ENCODE measurements at places on chromosomes 7 and 10.

GRCh38 chr10:50470345-50470744, 153.4 kb downstream of the SGMS1 start:
- DNase-seq = no peak

DNA sequence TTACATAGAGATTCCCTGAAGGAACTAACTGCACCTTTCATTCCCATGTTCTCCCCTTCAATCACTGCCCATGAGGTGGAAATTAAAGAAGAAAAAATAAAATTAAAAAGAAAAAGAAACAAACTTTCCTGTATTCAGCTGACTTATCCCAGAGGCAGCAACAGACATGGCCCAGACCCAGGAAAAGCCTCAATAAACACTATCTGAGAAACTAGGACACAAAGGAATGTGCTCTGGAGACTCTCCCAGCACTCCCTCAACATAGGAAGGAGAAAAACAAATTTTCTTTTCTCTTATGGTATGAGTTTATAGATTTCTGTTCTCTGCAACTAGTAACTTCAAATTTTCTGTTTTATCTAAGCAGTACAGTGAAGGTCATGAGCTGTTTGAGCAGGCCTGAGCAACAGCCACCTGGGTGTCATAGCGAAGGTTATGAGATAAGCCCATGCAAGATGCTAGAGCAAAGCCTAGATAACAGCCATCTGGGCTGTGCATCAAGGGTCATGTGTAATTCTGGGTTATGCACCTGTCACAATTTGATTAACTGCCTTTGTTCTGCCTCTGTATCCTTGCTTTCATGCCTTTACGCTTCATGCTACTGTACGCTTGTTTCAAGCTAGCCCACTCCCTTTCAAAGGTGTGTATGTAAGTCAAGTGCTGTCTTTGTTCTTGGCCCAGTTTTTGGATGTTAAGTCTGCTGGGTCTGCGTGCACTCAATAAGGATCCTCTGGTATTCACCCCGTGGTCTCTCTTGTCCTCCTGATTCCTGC, 11.0 kb upstream of the OR6B1 start:
- DNase-seq = no peak

DNA sequence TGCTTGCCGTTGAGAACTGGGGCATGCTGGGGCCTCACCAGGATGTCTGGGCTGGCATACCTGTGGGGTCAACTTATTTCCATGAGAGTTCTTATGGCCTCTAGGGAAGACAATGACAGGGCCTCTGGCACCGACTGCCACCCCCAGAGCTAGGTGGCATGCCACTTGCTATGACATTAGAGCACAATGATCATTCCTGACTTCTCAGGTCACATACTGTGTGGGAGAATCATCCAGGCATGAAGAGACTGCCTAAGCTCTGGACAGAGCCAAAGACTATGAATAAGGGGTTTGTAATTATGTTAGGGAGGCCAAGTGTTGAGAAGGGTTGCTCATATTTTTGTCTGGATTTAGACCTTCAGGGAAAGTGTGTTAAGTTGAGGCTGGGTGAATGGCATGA, 97.5 kb downstream of the PTPN20 start:
- DNase-seq = no peak

DNA sequence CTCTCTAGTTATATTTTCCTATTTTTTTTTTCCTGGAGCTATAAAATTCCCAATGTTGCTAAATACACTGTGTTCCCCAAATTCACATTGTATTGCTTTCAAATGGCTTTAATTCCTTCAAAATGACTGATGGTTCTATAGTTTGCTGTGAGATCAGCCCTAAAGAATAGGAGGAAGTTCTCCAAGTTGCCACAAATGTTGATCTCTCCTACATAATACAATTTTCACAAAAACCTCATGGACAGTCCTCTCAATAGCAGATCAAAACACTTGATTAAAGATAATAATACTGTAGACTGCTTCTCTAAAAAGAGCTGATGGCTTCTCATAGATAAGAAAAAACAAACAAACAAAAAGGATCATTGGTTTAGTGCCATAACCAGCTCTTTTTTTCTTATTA, 97.8 kb upstream of the CAV2 start:
- no peak for DNase-seq

DNA sequence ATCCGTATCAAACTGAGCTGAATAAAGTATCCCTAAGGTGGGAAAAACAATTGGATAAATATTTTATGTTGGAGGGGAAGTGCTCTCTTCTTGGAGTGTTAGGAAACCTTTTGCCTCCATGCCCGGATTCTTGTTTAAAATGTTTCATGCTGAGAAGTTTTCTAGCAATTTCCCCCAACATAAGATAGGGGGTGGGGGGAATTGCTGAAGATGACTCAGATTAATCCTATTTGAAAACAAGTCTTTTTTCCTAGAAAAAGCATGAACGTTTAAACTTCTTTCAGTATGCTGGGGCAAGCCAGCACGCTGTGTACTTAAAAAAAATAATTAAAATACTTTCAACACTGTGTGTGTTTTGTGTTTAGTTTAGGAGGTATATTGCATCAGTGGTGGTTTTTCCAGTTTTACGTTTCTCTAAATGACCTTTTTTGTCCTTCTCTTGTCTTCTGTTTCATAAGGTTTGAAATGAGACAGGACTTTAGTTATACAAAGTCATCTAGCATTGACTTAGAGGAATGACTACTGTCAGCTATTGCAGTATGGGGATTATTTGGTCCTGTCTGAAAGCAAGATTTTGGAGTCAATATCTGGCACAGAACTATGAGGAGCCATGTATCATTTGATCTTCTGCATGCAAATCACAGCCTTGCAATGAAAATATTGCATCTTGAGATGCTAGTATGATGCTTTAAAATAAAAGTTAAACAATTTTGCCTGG, 295.9 kb downstream of the GATA3 start:
- DNase-seq = no peak

GRCh38 chr10:60441515-60441914, 51.8 kb upstream of the ANK3 start:
- no peak for DNase-seq

DNA sequence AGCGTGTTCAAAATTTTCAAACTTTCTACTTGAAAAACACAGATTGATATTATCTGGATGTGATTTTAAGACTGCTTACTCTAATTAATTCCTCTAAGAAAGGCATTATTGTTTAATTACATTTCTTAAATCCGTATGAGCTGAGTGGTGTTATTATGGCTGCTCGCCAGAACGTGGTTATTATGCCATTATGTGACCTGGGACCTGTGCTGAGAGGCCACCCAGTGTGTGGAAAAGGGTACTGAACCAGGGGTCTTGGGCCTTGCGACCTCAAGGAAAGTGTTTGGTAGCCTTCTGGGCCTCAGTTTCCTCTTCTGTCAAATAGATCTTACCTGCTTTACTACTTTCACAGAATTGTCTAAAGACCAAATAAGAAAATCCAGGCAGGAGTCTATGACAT, 15.4 kb downstream of the LGI1 start:
- DNase-seq = no peak

GRCh38 chr7:50706469-50706937, 76.2 kb downstream of the GRB10 start:
- no peak for DNase-seq

- peak; percentile 91 for DNase-seq
Measured at GRCh38 chr7:41886901-41887311, 184.0 kb upstream of the INHBA start.

DNA sequence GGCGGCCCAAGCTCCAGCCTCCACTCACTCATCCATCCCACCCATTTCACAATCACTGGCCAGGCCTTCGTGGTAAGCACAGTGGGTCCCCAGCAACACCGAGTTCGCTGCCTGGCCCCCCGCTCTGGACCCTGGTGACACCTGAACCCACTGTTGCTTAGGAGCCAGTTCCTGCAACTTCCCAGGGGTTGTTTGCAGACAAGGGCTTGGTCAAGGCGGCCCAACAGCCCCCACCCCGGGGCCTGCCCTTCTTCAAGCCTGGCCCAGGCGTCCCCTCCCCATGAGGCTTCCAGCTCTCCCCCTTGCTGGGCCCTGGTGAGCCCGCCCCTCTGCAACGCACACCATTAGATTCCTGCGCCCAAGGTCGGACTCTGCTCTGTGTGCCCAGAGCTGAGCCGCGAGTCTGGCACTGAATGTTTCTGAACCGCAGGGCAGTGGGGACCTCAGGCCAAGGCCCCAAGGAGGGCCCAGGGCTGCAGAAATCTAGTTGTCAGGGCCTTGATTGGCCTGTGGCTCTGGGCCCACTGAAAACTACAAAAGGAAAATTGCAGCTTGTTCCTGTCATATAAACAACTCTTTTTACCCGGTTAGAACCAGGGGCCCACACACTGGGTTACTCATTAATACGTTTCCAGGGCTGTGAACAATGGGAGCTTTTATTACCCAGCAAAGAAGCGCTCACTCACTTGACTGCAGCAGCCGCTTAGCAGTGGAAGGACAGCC, 2.1 kb upstream of the COX19 start:
- DNase-seq = no peak

- DNase-seq = no peak
Measured at GRCh38 chr10:59106441-59106840, 70.0 kb upstream of the PHYHIPL start.

DNA sequence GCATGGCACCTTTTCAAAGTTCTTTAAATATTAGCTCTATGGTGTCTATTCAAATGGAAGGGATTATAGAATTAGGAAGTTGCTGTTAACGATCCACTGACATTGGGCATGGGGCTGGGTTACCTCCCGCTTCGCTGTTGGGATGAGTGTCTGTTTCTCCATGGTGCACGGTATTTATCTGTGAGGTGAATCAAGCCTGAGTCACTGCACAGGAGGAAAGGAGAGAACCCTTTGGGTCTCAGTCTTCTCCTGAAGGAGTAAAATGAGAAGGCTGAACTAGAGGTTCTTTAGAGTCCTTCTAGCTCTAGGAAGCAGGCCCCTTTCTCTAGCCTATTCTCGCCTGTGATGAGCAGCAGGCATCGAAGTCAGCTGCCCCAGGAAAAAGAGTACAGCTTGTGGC, 7.3 kb downstream of the JCAD start:
- no peak for DNase-seq
